ENCODE measurements at places on chromosomes 6 and 20. TPM values are rescaled to one million over a fixed set of nuclear protein-coding genes. Genes with fewer than 3 reads are reported as not detected.
A peak's percentile ranks its signal among the peaks of the same experiment; 100 is the strongest.

PACRG gene
- total RNA-seq, result 0.97 TPM

GRCh38 chr6:73047801-73048200, 177.5 kb downstream of the KHDC1L start:
- DNase-seq, result no peak

GRCh38 chr6:10529231-10529801, 8.2 kb downstream of the GCNT2 start:
- no peak for DNase-seq

GRCh38 chr20:15032352-15032622, 694.9 kb upstream of the FLRT3 start:
- no peak for DNase-seq

DNA sequence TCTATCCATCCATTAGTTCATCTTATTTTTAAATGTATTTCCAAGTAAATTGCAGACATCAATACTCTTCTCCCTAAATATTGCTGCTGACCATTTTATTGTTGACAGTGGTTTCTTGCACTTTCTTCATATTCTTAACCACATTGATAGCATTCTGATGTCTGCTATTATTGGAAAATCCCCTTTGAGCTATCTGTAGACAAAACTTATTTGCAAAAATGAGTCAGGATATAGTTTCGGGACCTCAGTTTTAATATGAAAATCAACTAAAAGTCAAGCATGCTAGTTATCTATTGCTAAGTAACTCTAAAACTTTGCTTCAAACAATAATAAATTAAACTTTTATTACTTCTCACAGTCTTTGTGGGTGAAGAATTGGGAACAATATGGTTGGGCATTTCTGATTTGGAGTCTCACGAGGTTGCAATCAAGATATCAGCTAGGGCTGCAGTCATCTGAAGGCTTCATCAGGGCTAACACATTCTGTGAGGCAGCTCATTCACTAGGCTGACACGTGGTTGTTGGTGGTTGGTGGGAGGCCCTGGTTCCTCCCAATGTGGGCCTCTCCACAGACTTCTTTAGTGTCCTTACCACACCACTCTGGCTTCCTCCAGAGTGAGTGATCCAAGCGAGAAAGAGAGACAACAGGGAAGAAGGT, 32.7 kb downstream of the CD109 start:
- no peak for DNase-seq

GRCh38 chr6:4872841-4873240, 96.6 kb downstream of the CDYL start:
- DNase-seq, result peak; percentile 66

- DNase-seq, result peak; percentile 65
Observed at GRCh38 chr6:129212081-129212480, 329.1 kb downstream of the LAMA2 start.

DNA sequence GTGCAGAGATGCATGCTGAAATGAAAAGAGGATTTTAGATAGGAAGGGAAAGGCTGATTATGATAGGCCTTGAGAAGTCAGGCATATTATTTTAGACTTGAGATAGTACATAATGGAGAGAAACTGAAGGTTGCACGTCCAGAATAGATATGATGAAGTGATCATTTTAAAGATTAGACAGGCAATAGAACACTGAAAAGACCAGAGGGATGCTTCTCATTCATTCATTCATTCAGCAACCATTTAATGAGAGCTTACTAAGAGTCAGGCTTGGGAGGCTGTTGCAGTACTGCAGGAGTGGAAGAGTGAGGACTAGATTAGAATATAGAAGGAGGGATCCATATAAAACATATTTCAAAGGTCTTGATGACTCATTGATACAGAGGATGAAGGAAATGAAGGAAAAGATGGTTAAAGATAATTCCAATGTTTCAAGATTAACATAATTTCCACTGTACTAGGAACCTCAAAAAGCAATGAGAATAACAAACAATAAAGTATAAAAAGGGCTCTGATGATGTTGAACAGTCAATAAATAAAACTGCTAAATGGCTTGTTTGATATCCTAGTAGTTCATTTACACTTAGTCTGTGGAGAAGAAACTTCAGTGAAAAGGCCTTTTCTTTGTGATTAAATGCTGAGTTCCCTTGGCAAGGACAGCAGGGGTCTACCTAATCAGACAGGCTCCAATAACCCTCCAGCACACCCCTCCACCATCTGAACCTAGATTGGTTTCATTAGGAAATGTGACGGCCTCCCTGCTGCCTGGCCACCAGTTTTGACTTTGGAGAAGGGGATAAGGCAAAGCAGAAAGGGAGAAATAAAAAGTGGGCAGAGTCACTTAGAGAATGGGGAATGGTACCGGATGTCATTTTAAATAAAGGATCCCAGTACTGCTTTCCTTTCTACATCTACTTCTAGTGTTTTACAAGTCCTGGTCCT, 5.3 kb upstream of the FBXO9 start:
- no peak for DNase-seq

- peak; percentile 56 for DNase-seq
Observed at GRCh38 chr20:57167971-57168701, 98.3 kb downstream of the BMP7 start.

DNA sequence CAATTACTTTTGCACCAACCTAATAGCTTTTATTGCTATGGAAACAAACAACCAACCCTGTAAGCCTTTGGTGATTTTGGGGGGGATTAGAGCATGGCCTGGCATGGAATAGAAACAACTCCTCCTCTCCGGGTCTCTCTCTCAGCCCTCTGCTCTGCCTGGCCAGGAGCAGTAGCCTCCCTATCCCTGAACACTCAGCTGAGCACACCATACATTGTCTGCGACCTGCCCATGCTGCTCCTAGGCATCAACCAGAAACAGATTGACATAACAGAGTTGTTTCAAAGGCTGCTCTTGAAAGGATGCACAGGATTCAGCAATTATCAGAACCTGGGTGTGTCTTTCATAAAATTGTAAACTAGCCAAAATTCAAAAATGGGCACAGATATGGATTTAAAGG, 29.8 kb upstream of the SMIM28 start:
- DNase-seq, result no peak

DNA sequence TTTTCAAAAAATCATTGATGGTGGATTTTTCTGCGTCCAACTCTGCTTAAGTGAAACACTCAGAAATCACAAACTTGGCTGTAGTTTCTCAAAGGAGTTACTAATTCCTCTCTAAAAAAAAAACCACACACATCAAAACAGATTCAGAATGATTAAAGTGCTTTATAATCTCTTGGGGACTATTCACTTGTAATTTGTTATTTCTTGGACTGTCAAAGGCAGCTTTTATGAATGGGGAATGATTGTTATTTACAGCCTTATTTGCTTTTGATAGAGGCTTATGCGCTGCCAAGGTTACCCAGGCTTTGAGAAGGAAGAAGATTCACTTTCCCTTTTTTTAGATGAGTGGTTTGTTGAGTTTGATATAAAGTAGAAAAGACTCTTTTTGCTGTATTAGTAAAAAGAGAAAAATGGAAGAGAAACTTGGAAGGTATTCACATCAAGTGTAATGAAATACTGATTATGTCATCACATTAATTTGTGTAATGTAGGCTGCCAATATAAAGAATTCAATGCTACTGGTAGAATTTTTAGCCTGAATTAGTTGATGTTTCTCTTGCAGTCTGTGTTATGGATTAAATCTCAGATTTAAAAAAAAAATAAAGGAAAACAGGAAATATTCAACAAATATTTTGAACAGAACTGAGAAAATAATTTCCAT, 381.0 kb upstream of the SASH1 start:
- no peak for DNase-seq

DNA sequence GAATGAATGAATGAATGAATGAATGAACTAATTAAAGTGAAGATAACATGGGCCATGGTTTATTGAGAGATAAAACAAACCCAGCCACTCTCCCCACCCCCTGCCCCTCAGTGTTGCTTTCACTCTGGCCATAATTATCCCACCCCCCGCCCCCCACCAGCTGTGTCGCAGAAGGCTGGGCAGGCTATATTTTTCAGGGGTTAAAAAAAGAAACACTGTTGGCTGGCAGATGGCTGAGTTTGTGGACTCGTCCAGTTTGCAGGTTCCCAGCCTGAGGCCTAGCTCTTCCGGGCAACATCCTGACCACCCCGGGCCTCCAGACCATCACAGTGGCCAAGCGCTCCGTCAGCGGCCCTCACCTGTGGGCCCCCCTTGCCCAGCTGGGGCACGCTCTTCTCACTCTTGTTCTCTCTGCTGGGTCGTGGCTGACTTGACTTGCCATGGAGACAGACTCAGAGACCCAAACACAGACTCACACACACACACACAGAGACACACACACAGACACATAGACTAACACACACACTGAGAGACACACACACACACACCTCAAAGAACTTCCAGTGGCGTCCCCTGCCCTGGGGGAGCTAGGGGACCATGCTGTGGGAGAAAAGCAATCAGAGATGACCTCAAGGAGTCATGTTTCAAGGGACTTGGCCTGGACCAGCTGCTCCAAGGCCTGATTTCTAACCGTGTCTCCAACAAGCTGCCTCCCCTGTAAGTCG, 2.2 kb upstream of the GRM4 start:
- DNase-seq, result no peak

GRCh38 chr20:56964901-56965300, 301.5 kb downstream of the BMP7 start:
- no peak for DNase-seq

Data from fibroblast of villous mesenchyme (primary cell).